Inflammatory macrophage treated with lipopolysaccharide for 4 hours (primary cell): ENCODE measurements at places on chromosomes 13 and 19.
A peak's percentile ranks its signal among the peaks of the same experiment; 100 is the strongest.

- no peak for DNase-seq
These were observed 6.6 kb upstream of the CDX2 start for GRCh38 chr13:27975564-27976361.

DNA sequence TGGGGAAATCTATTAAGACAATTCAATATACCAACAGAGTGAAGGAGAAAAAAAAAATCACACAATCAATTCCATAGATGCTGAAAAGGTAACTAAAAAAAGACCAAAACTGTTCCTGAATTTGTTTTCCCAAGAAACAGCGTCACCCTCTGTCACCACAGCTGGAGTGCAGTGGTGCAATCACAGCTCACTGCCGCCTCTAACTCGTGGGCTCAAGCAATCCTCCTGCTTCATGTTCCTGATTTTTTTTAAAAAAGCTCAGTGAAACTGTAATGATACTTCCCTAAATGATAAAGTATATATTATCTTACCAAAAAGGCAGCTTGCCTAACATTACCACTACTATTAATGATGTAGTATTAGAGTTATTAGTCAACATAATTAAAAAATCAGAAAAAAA is 19.6 kb upstream of the ZFP14 start:
- DNase-seq, result peak; percentile 59

- DNase-seq, result no peak
These were observed 31.6 kb downstream of the RNASEH2B start for GRCh38 chr13:50941146-50941545.

DNA sequence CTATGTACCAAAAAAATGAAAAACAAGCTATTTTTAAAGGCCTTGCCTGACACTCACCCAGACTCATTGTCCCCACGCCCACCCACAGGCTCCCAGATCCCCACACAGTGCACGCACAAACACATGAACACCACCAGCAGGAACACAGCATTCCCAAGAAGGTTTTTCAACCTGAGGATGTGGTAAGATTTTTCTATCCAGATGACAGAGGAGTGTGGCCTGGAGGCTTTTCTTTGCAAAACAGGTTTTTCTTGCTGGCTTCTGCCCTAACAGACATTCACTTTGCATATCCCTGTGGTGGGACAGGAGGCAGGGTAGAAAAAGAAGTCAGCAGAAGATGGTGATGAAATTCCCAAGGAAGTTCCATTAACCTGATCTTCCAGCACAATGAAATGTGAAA is 97.8 kb downstream of the KLF12 start:
- no peak for DNase-seq

- DNase-seq, result no peak
These were observed 6.7 kb downstream of the TNFSF11 start for GRCh38 chr13:42580644-42581043.

DNA sequence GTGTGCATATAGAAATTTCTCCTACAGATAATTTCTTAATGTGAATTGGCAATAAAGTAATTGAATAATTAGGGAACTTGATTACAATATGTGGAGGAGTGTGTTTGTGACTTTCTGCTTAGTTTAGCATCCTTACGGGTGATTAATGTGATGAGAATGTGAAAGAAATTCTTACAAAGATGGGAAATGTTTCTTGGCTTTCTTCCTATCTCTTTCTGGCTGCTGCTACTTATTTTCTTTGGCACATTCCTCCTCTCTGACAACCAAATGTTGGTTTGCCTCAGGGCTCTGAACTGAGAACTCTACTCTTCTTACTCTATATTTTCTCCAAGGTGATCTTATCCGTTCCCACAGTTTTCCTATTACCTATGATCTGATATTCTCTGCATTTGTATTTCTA is 300.1 kb downstream of the TBC1D4 start:
- DNase-seq, result no peak

DNA sequence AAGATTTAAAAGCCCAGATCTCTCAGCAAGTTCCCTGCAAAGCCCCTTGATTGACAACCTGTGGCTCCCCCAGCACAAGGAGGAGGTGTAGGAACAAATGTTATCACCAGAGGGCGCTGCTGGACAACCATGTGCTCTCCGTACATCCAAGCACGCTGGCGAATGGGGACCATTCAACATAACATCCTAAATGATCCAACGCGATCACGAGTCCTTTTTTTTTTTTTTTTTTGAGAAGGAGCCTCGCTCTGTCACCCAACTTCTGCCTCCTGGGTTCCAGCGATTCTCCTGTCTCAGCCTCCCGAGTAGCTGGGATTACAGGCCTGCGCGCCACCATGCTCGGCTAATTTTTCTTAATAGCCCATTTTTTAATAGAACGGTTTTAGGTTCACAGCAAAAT is 52.0 kb downstream of the NWD1 start:
- peak; percentile 71 for DNase-seq

GRCh38 chr19:32404933-32405430 is 588 bp upstream of the DPY19L3 start:
- DNase-seq, result peak; percentile 36

GRCh38 chr19:15815306-15815705 is at the start of gene OR10H1:
Gene OR10H1, minus strand, starts transcription at chr19:15815664. Its CDS starts 7,627 bp downstream, at chr19:15808037.
- DNase-seq, result no peak

GRCh38 chr13:24261566-24261965 is 47.8 kb upstream of the C1QTNF9 start:
- DNase-seq, result no peak

DNA sequence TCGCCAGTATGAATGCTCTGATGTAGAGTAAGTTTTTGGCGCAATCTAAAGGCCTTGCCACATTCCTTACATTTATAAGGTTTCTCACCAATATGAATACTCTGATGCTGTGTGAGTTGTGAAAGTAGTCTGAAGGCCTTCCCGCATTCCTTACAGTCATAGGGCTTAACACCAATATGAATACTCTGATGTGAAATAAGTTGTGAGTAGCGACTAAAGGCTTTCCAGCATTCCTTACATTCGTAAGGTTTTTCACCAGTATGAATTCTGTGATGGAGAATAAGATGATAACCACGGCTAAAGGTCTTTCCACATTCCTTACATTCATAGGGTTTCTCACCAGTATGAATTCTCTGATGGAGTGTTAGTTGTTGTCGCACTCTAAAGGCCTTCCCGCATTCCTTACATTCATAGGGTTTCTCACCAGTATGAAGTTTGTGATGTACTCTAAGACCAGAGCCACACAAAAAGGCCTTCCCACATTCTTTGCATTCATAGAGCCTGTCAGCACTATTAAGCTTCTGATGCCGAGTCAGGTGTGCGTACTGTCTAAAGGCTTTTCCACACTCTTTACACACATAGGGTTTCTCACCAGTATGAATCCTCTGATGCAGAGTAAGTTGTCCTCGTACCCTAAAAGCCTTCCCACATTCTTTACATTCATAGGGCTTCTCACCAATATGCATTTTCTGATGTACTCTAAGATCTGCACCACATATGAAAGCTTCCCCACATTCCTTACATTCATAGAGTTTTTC is 14.1 kb upstream of the ZFP14 start:
- no peak for DNase-seq

GRCh38 chr19:7901337-7901736 is 2.3 kb upstream of the MAP2K7 start:
- no peak for DNase-seq

DNA sequence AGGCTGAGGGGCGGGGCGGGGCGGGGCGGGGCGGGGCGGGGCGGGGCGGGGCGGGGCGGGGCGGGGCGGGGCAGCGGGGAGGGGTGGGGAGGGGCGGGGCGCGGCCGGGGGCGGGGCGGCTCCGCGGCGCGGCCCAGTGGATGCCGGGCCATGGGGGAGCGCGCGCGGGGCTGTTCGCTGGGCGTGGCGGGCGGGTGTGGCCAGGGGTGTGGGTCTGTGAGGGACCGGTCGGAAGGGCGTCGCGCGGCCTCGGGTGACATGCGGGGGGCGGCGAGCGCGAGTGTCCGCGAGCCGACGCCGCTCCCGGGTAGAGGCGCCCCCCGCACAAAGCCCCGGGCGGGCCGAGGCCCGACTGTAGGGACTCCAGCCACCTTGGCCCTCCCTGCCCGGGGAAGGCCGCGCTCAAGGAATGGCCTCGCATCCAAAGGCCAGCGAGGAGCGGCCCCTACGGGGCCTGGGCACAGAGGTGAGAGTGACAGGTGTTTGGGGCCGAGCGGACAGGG is at the start of gene ZFP28:
Gene ZFP28, plus strand, starts transcription at position 188 of the 503 bp plus-strand sequence. Its CDS starts 71 bp downstream, at position 259.
- DNase-seq, result no peak

- DNase-seq, result no peak
These were observed 38.1 kb downstream of the DOCK9 start for GRCh38 chr13:98939660-98940191.

DNA sequence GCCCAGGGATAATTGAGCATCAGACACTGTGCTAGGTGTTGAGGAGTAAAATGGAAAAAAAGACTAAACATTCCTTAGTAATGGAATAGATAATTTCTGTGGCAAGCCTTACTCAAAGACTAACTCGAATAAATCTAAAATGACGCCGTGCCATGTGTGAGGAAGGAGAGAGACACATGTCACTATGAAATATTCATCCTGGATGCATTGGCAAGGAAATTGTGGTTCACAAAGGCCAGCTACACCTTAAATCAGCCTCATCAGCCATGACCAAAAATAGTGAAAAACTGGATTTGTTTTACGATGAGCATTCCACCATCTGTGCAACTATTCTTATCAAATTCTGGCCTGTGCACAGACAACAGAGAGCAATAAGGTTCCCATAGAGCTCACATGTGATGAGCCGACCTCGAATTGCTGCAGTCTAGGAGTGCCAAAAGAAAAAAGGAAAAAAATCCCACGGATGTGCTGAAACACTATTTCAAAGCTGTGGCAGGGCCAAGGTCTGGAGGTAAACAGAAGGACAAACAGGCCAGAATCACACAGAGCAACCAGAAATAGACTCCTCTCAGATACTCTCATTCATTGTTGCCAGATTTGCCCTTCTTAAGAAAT is 505.7 kb downstream of the EFNB2 start:
- DNase-seq, result no peak

GRCh38 chr13:51065372-51066090 is 45.5 kb downstream of the C13orf42 start:
- DNase-seq, result peak; percentile 14

DNA sequence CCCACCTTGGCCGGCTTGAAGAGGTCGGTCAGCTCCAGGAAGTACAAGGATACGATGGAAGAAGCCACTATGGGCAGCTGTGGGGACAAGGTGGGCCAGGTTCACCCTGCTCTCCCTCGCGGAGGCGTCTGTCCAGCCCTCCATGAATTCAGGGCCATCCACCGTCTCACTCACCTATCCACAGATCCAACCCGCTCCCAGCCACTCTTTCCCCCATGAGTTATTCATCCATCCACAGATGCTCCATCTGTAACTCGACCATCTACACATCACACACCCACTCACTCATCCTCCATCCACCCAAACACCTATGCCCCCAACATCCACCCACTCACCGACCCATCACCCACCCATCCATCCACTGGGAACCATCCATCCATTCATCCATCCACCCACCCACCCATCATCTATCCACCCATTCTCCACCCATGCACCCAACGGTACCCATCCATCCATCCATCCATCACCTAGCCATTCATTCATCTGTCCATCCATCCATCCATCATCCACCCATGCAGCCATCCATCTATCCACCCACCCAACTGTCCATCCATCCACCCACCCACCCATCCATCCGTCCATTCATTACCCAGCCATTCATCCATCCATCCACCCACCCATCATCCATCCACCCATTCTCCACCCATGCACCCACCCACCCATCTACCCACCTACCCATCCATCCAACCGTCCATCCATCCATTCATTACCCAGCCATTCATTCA is 5.8 kb downstream of the PLPPR3 start:
- no peak for DNase-seq

- DNase-seq, result no peak
These were observed 35.7 kb downstream of the TSKS start for GRCh38 chr19:49727217-49728030.

GRCh38 chr19:47391510-47392223 is 27.7 kb downstream of the MEIS3 start:
- peak; percentile 75 for DNase-seq

- no peak for DNase-seq
These were observed at the start of gene NR2F6 for GRCh38 chr19:17245535-17245984. Gene NR2F6, minus strand, starts transcription at chr19:17245919. Its CDS starts 699 bp downstream, at chr19:17245220.
